ENCODE measurements at places on chromosomes 16 and 17.

DNA sequence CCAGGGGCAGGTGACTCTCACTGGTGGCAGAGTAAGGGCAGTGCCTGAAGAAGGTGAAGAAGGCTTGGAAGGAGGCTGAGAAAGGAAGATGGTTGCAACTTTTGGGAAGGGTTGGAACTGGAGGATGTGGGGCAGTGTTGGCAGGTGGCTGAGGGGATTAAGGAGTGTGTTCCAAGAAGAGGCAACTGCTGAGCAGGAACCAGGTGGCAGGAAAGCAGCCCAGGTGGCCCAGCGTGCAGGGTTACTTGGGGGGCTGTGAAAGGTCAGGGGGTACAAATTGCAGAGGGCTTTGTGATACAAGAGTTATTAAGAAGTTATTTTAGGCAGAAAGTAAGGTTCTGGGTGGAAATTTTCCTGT is 28.6 kb downstream of the WSCD1 start:
- DNase-seq = no peak

- DNase-seq = no peak
Observed at GRCh38 chr17:78143214-78144146, 2.7 kb upstream of the C17orf99 start.

GRCh38 chr16:67874372-67874771 is 1.5 kb downstream of the EDC4 start:
- DNase-seq = no peak

DNA sequence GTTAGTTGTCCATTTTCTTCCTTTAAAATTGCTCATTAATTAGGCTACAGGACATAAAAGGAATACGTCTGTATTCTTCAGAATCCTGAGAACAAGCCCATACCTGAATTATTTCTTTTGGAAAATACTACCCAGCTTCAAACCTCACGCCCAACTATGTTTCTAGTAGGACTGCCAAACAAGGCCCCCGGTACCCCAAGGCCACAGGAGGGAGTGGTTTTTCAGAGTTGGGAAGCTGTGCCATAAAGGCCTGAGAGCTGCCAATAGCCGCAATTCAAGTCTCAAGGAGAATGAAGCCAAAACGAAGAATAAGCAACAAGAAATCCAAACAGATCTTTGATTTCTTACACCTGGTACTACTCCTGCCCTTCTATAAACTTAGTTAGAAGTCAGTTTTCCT is 48.3 kb downstream of the UBE2G1 start:
- no peak for DNase-seq

DNA sequence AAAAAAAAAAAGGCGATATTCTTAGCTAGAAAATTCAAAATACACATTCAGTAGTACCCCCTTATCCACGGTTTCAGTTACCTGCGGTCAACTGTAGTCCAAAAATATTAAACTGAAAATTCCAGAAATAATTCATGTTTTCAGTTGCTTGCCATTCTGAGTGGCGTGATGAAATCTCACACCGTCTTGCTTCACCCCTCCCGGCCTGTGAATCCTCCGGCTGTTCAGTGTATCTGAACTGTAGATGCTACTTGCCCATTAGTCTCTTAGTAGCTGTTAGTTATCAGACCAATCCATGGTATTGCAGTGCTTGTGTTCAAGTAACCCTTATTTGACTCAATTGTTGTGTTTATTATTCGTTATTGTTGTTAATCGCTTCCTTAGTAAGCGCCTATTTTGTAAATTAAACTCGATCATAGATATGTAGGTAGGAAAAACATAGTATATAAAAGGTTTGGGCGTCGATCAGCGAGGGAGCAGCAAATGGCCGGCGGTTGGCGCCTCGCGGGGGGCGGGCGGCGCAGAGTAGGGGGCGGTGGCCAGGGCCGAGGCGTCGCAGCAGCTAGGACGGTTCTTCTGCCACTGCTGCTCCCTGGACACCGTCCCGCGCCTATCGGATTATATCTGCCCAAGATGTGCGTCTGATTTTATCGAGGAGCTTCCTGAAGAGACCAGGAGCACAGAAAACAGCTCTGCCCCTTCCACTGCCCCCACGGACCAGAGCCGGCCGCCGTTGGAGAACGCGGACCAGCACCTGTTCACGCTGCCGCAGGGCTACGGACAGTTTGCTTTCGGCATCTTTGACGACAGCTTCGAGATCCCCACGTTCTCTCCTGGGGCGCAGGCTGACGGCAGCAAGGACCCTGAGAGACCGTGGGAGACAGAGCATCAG is 39.8 kb upstream of the AKAP1 start:
- no peak for DNase-seq

- DNase-seq = no peak
Observed at GRCh38 chr16:83994087-83994486, 26.0 kb downstream of the NECAB2 start.

- no peak for DNase-seq
Observed at GRCh38 chr17:43140396-43141332, 15.5 kb upstream of the BRCA1 start.

Data from RPMI8226 (cell line).